ENCODE measurements at places on chromosomes 1 and 21. TPM values are rescaled to one million over a fixed set of nuclear protein-coding genes. Genes with fewer than 3 reads are reported as not detected.

Gene NR1I3
- not detected for total RNA-seq

Gene NUAK2
- total RNA-seq = 0.81 TPM

Gene PLEKHG5
- 40.2 TPM for total RNA-seq

Gene LENEP
- total RNA-seq = 0.18 TPM

Gene INSRR
- not detected for total RNA-seq

Gene OR2L5
- total RNA-seq = not detected

Gene SLC30A10
- total RNA-seq = not detected

Gene SEMA4A
- 0.27 TPM for total RNA-seq

Gene RNU1-3
- 5,329 TPM for total RNA-seq

Gene MEF2D
- total RNA-seq = 4.2 TPM

Gene UBASH3A
- not detected for total RNA-seq

Gene OR2T3
- not detected for total RNA-seq

Gene CLDN17
- not detected for total RNA-seq

Gene TAS1R1
- total RNA-seq = not detected

Gene CADM3
- 8.9 TPM for total RNA-seq

Gene EVI5
- total RNA-seq = 66.5 TPM

Gene PRMT2
- 168 TPM for total RNA-seq

Gene PRELP
- total RNA-seq = under 0.01 TPM

Gene TNFRSF1B
- total RNA-seq = 14.7 TPM
